Fibroblast of the conjunctiva (primary cell): ENCODE measurements at places on chromosomes 1 and 21.

DNA sequence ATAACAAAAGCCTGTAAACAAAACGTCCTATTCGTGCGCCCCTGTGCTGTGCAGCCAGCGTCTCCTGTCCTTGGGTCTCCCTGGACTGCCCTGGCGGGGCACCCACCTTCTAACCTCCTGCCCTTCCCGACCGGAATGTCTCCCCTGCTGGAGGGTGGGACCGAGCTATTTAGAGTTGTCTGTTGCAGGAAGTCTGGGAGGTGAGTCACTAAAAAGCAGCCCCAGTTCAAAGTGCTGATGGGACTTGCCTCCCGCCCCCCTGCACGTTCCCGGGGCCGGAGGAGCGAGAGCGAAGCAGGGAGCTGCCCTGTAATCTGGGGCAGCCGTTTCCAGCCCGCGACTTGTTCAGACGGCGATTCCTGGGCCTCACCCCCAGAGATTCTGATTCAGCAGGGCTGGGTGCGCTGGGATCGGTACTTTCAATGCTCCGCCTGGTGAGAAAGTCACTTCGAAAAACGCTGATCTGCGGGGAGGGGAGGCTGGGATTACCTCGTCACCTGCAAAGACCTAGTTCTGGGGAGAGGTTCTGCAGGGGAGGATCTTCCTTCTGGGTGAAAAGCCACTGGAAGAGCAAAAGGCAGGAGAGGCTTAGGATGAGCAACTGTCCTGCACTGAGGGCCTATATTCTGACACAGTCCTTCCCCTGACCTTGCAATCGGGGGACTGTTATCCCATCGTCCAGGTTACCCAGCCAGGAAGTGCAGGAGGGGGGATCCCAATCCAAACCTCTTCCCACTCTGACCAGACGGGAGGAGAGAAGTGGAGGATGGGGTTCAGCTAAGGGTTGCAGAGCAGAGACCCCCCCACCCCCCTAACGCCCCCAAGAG is 1.2 kb upstream of the DHRS3 start:
- DNase-seq = peak; percentile 55

- no peak for DNase-seq
Observed at GRCh38 chr1:198556971-198557370, 16.5 kb upstream of the ATP6V1G3 start.

GRCh38 chr1:42730988-42731387 is 9.0 kb downstream of the CLDN19 start:
- no peak for DNase-seq

GRCh38 chr1:29342983-29343382 is 106.7 kb downstream of the PTPRU start:
- DNase-seq = no peak

DNA sequence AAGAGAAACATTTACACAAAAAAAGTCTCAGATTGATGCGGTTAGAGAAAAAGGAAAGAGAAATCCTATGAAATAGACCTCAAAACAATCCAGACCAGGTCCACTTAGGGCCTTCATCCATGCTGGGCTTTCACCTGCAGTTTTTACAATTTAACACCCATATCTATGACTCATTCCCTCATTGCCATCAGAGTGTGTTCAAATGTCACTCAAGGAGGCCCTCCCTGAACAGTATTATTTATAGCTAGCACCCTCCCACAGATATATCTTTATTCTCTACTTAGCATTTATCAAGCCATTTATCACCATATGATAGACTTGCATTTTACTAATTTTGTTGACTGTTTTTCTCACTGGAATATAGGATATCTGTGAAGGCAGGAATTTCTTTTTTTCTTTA is 824 bp upstream of the KRTAP21-3 start:
- no peak for DNase-seq

DNA sequence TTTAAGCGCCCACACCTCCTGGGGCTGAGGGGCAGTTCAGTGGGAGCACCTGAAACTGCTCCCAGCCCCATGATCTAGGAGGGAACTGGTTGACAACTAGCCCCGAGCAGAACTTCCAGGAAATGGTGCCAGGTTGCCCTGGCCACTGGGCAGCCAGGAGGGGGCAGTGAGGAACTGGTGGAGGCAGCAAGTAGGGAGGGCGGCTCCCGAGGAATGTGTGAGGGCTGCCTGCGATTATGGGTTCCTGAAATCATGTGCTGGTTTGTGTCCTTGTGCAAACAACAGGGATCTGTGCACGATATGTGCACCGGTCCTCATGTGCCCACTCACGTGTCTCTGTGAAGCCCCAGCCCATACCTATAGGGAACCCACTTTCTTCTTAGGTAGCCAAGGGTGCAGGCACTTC is 9.9 kb downstream of the GPR3 start:
- peak; percentile 66 for DNase-seq

DNA sequence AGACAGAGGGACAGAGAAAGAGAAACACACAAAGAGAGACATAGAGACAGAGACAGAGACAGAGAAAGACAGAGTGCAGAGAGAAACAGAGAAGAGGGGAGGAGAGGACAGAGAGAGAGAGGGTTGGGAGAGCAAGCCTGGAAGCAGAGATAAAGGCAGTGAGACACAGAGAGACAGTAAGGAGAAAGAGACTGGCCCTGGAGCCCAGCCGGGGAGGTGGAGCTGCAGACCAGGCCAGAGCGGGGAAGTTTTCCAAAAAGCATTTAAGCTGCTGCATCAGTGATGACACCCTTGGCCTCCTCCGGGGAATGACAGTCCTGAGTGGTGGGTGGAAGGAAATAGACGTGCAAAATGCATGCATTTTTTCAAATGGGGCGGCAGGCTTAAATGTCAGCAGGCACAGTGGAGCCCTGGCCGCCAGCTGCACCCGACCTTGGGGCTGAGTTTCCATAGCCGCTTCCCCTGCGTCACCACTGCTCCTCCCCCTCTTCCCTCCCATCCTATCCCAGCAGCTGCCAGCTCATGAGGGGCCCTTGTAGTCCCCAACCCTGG is 95.4 kb upstream of the KLHDC7A start:
- DNase-seq = no peak

- no peak for DNase-seq
Observed at GRCh38 chr1:20575541-20576336, 13.2 kb upstream of the CDA start.

DNA sequence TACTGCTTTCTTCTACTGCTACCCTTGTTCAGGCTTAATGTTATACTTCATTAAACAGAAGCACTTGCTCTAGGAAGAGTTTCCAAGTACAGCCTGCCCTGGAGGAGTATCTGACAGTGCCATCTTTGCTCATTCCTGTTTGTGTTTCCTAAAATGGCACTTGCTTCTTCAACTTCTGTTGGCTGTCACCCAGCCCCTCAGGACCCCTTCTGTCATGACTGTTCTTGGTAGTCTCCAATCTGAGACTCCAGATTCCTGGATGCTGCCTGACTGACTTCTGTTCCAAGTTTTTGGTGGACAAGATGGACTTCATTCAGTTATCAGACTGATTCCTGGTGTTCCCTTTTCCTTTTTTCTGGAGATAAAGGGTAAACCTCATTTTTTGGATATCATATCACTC is 104.1 kb downstream of the SLC35F3 start:
- no peak for DNase-seq

DNA sequence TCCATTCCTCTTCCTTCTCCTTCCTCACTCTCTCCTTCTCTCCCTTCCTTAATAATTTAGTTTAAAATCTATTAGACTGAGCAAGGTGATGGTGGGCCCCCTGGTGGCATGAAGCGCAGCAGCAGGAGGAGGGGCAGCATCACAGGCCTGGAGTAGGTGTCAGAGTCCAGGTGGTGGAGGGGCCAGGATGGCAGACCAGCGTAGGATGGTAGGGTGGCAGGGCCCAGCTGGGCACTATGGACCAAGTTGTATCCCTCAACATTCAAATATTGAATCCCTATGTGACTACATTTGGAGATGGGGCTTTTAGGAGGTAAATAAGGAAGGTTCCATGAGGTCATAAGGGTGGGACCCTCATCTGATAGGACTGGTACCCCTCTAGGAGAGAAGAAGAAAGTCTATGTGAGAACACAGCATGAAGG is 61.0 kb downstream of the WDR4 start:
- DNase-seq = peak; percentile 33

GRCh38 chr1:35120458-35121133 is 41.4 kb downstream of the ZMYM1 start:
- DNase-seq = no peak

DNA sequence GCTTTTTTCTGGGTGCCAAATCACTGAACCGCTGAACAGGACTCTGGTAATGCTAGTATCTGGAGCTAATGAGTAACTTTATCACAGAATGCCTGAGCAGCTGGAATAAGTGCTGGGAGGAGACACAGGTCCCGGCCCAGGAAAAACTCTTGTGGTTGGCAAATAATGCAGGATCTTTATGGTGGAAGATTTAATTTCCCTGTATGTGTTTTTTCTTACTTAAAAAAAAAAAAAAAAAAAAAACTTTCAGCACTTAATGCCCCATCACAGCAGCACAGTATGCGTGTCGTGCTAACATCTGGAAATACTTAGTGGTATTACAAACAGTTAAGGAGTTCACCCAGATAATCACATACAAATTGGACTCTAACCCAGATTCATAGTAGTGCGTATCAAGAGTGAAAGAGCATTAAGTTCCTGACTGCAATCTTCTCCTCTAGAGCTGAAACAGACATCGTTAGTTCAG is 220.7 kb downstream of the TOMM20 start:
- DNase-seq = peak; percentile 86

GRCh38 chr1:223358826-223359225 is 5.2 kb downstream of the SUSD4 start:
- no peak for DNase-seq

- peak; percentile 63 for DNase-seq
Observed at GRCh38 chr1:221097479-221098281, 218.4 kb downstream of the HLX start.

DNA sequence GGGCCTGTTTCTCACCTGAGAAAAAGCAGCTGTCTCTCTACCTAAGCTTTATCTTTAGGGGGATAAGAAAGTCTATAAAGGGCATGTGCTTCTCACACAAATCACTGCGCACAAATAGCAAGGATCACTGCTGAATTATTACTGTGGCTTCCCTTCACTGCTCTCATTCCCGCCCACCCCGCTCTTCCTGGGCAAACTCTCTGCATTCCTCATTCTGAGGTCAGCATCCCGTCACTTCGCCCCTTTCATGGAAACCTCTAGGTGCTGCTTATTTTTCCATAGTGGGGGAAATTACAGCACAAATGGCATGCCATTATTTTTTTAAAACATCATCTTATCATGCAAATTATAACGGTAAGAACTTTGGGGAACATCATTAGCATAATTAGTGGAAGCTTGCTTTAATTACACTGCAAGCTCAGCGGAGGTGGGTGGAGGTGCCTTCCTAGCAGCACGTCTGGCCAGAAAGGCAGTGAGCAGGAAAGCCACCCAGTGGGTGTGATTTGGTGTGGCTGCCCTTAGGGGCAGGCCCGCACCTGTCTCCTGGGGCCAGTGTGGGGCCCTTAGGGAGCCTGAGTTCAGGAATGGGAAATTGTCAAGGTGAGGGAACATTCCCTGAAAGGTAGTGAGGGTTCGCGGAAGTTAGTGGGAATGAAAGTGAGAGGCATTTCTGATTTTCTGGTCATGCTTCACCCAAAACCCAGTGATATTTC is 105.9 kb downstream of the LAMC2 start:
- DNase-seq = no peak

DNA sequence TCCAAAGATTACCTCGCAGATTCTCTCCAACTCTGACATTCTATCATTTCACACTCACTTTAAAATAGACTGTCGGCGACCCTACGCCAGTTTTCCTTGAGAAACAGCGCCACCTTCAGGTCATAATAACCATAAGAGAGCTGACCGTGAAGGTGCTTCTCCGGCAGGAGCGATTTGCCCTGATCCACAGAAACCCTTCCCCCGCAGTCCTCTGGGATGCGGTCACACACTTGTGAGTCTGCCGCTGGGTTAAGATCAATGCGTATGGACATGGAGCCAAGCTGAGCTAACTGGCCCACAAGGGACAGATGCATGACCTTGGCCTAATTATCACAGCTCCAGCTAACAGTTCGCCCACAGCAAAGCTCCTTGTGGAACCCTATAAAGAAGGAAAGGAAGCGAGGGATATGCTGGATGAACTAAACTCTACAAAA is 32.8 kb upstream of the IFNAR2 start:
- peak; percentile 36 for DNase-seq

GRCh38 chr1:223210788-223211120 is 67.7 kb upstream of the TLR5 start:
- no peak for DNase-seq

DNA sequence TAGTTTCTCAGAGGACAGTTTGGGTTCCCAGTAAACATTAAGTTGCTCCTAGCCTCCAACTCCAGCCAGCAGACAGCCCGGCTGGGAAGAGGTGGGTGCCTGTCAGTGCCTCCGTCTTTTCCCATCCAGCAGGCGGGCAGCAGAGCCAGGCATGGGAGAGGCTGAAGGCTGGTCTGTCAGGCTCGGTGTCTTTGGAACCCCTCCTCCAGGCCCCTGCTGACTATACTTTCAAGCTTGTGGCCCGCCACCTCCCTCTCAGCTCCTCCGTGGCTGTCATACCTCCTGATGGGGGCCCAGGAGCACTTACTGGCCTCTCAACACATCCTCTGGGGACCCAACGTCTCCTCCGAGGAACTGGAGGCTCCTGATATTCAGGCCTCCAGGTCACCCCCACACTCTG is 140.9 kb downstream of the ACTL8 start:
- DNase-seq = no peak

DNA sequence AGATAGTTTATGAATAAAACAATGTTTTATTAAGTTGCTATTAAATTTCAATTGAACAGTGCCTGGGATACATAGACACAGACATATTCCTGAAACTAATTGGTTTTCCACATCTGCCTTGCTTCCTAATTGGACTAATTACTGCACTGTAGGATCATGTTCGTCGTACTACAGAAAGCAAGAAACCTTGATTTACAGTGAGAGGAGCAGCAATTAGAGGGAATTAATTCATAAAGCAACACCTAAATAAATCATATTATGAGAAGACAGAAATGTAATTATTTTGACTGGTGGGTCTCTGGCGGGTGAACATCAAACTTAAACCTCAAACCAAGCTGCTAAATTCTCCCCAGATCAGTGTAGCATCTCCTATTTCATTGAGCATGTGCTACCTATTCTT is 124.6 kb upstream of the CAMK1G start:
- DNase-seq = no peak

- no peak for DNase-seq
Observed at GRCh38 chr1:87915771-87916170, 587.1 kb downstream of the LMO4 start.

- no peak for DNase-seq
Observed at GRCh38 chr1:174746024-174746808, 253.5 kb upstream of the CACYBP start.

DNA sequence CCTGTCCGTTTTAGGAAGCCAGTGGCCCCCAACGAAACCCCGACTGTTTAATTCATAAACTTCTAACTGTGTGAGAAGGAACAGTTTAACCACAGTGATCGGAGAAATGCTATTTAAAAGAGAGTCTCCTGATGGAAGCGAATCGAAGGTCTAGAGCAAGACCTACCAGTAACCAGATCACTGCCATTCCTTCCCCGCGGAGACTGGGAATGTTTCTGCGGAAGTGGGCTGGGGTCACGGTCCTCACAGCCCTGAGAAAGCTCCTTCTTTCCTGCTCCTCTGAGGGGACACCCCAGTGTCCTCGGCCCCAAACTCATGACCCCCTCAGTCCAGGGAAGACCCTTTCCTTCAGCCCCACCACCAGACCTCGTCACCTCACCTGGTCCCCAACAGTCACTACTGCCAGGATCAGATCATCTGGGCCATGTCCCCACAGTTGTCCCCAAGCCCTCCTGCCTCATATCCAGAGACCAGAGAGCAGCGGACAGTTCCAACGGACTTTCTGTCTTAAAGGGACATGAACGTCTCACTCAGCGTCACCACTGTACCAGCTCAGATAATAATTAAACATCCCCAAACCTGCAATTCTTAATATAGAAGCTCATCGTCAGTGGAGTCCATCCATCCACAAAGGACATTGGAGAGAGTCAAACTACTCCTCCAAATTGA is at the start of gene TCP10L:
Gene TCP10L, minus strand, starts transcription at position 482 of the 669 bp plus-strand sequence. CDS start 1,219 bp downstream, outside the sequence.
- DNase-seq = no peak
